A673 (cell line): ENCODE measurements at places on chromosomes 2 and 18. TPM values are rescaled to one million over a fixed set of nuclear protein-coding genes. Genes with fewer than 3 reads are reported as not detected.

GRCh38 chr18:2847317-2848246 lies 776 bp downstream of the EMILIN2 start:
- H3K27ac ChIP-seq: no peak overlapping the region
- H3K27me3 ChIP-seq: peaks cover 12% of the 10 kb centered on the region
- no peaks in the 10 kb centered on the region for H3K4me1 ChIP-seq
- DNase-seq: peak; percentile 52
- no peaks in the 10 kb centered on the region for H3K36me3 ChIP-seq

GRCh38 chr18:1760901-1761300 lies 810.4 kb downstream of the METTL4 start:
- H3K36me3 ChIP-seq: no peaks in the 10 kb centered on the region
- H3K4me3 ChIP-seq: no peak overlapping the region
- no peaks in the 10 kb centered on the region for H3K27me3 ChIP-seq
- no peaks in the 10 kb centered on the region for H3K4me1 ChIP-seq
- no peak for DNase-seq

- no peak for DNase-seq
- no peak overlapping the region for H3K4me3 ChIP-seq
- no peak overlapping the region for H3K27ac ChIP-seq
- peaks cover 36% of the 10 kb centered on the region for H3K4me1 ChIP-seq
- H3K36me3 ChIP-seq: no peaks in the 10 kb centered on the region
Measured at GRCh38 chr18:57837917-57838548, 34.9 kb upstream of the ATP8B1 start.

- no peaks in the 10 kb centered on the region for H3K36me3 ChIP-seq
- no peaks in the 10 kb centered on the region for H3K4me1 ChIP-seq
- H3K4me3 ChIP-seq: no peak overlapping the region
- no peak overlapping the region for H3K27ac ChIP-seq
Measured at GRCh38 chr2:129957891-129958290, 21.6 kb upstream of the RAB6C start.

DNA sequence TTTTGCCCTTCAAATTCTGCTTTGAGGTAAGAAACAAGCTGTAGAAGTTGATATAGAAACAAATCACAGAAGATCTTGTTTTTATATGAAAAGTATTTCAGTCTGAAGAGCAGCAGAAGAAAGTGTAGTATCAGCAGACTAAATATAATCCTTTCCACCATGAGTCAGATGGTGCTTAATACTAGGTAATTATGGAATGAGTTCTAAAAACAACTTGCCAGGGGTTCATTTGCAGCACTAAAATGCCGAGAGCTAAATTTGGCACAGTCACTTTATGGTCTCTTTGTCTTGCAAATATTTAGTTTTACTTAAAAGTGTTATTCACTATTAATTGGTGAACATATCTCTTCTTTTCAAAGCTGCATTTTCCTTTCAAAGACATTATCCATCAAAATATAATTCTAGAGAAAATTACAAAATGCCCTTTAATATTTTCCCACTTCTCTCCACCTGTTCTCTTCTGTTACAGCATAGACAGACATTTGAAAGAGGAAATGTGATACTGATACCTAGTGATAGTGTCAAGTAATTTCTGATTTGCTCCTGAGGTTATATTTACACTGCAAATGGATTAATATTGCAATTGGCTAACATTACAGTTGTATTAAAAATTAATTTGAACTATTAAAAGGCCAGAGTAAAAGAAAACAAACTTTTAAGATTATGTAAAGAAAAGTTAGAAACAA lies 5.3 kb downstream of the MYL1 start:
- H3K4me1 ChIP-seq: no peaks in the 10 kb centered on the region
- H3K27ac ChIP-seq: no peak overlapping the region
- H3K4me3 ChIP-seq: no peak overlapping the region
- H3K36me3 ChIP-seq: no peaks in the 10 kb centered on the region
- no peak for DNase-seq

DNA sequence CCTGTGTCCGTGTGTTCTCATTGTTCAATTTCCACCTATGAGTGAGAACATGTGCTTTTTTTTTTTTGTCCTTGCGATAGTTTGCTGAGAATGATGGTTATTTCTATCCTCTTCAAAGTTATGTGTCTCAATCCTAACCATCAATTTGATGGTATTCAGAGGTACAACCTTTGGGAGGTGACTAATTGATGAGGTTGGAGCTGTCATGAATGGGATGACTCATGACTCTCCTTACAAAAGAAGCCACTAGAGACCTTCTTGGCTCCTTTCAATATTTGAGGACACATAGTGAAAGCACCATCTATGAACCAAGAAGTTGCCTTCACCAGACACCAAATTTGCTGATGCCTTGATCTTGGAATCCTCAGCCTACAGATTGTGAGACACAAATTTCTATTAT lies 677.1 kb upstream of the DDX18 start:
- no peaks in the 10 kb centered on the region for H3K4me1 ChIP-seq
- DNase-seq: no peak
- no peaks in the 10 kb centered on the region for H3K36me3 ChIP-seq
- no peaks in the 10 kb centered on the region for H3K27me3 ChIP-seq

DNA sequence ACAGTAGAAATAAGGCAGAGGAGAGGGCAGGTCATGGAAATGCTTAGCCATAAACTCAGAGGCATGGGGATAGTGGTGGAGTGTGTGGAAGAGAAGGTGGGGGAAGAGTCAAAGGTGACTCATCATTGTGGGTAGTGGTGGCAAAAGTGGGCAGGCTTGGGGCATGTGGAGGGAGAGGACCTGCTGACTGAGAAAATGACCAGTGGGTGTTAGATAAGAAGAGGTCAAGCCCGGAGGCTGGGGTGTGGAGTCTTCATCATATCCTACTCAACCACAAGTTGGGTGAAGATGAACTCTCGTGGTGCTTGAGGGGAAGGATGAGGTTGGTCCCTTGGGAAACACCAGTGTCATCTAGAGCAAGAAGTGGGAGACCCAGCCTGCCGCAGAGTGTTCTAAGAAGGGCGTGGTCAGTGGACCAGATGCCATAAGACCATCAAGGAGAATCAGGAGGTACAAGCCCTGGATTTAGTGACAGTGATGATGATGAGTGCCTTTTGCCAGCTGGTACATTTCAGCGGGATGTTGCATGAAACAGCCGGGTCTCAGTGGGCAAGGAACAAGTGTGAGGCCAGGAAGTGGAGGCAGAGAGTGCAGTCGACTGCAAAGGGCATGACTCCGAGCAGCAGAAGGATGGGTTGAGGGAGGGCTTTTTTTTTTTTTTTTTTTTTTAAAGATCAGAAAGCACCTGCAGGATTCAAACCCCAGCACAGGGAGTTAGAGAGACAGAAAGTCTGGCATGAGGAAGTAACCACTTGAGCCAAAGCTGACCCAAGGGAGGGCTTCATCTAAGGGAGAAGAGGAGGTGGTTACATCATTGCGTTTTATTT lies 122.6 kb upstream of the SPRED2 start:
- no peak overlapping the region for H3K27ac ChIP-seq
- DNase-seq: no peak
- no peaks in the 10 kb centered on the region for H3K36me3 ChIP-seq

DNA sequence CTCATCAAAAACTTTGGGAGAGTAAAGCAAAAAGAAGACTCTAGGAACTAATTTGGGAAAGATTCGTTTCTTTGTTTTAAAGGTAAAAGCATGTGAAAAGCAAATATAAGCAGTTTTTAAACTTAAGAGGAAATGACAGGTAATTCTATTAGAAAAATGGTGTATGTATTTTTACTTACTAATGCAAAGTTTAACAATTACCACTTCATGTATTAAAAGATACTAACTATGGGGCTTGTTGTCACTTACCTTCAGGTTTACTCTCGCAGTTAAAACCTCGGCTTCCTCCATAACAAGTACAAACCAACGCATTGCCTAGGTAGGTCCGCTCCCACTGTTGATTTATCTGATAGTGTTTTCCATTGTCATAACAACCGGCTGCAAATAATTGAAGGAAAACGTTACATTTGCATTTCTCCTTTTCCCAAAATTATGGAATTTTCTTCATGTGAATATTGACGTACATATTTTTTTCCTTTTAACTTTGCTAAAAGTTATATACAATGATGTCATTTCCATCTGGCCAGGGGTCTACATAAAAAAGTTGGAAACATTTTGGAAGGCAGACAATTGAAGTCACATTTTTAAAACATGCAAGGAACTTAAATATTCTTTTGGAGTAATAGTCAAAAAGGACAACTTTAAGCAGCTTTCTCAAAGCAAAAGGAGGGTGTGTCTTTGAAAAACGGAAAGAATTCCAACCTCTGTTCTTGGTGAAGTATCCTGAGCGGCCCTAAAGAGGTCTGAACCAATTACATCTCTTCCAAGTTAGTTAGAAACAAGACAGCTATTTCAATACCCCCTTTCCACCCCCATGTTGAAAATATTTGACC lies 1.2 kb downstream of the FN1 start:
- no peak for DNase-seq
- H3K27me3 ChIP-seq: no peaks in the 10 kb centered on the region
- H3K27ac ChIP-seq: peak overlapping the region; percentile 89
- peaks cover 32% of the 10 kb centered on the region for H3K4me1 ChIP-seq

- no peaks in the 10 kb centered on the region for H3K27me3 ChIP-seq
- peaks cover 14% of the 10 kb centered on the region for H3K4me1 ChIP-seq
- DNase-seq: no peak
- no peaks in the 10 kb centered on the region for H3K36me3 ChIP-seq
- no peak overlapping the region for H3K27ac ChIP-seq
- no peak overlapping the region for H3K4me3 ChIP-seq
Measured at GRCh38 chr2:95337829-95338228, 40.7 kb downstream of the KCNIP3 start.

- no peak overlapping the region for H3K27ac ChIP-seq
- no peaks in the 10 kb centered on the region for H3K4me1 ChIP-seq
- H3K4me3 ChIP-seq: no peak overlapping the region
- DNase-seq: no peak
- H3K36me3 ChIP-seq: no peaks in the 10 kb centered on the region
Measured at GRCh38 chr2:121868652-121869051, 113.2 kb downstream of the TSN start.

DNA sequence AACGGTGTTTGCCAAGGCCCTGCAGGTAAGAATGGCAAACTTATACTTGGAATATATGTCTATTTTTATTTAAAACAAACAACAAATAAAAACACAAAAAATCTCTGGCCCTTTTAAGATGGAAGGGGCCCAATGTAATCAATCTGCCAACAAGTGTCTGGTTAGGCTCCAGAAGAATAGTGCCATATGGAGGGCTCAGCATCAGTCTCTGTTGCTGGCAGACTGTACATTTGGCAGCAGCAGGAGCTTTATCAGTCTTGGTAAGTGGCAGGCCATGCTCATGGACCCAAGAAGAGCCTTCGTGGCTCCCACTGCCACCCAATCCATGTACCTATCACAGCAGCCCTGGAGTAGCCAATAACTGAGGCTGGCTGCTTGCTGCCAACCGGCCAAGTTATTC lies 101.1 kb downstream of the GALNT3 start:
- H3K4me1 ChIP-seq: peaks cover 22% of the 10 kb centered on the region
- H3K36me3 ChIP-seq: no peaks in the 10 kb centered on the region
- no peaks in the 10 kb centered on the region for H3K27me3 ChIP-seq
- no peak for DNase-seq
- H3K4me3 ChIP-seq: no peak overlapping the region

DNA sequence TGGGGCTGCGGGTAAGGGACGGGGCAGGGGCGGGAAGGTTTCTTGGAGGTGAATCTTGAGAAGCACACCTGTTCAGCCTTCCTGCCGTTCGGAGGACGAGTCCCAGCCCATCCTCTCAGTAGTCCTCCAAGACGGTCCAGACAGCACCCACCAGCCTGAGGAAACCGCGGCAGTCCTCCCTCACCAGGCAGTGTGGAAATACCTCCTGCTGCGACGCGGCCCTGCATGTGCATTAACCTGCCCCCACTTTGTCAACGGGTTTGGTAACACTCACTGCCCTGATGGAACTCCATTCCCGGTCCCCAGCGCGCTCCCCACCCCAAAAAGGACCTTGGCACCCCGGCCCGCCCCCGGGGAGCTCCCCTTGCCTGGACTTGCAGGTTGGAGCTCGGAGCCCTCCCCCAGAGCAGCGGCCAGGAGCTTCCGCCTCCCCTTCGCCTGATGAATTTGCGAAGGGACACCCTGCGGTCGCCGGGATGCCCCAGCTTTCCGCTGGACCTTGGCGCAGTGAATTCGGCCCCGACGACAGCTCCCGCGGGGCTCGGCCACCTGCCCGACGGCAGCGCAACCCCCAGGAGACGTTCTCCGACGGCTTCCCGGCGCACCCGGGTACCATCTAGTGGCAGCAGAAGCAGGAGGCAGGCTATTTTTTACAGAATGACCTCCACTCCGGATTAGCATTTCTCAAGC lies 31.5 kb downstream of the ACVR1C start:
- peak; percentile 33 for DNase-seq
- peaks cover 43% of the 10 kb centered on the region for H3K27me3 ChIP-seq
- H3K27ac ChIP-seq: no peak overlapping the region
- H3K4me1 ChIP-seq: no peaks in the 10 kb centered on the region
- no peak overlapping the region for H3K4me3 ChIP-seq

GRCh38 chr2:234559609-234560008 lies 62.7 kb upstream of the ARL4C start:
- H3K27me3 ChIP-seq: no peaks in the 10 kb centered on the region
- H3K4me3 ChIP-seq: no peak overlapping the region
- DNase-seq: no peak

- H3K27ac ChIP-seq: no peak overlapping the region
- H3K4me3 ChIP-seq: no peak overlapping the region
- no peaks in the 10 kb centered on the region for H3K27me3 ChIP-seq
- DNase-seq: no peak
- H3K4me1 ChIP-seq: no peaks in the 10 kb centered on the region
- H3K36me3 ChIP-seq: no peaks in the 10 kb centered on the region
Measured at GRCh38 chr2:231951452-231952035, 10.0 kb upstream of the DIS3L2 start.

- H3K36me3 ChIP-seq: no peaks in the 10 kb centered on the region
- no peaks in the 10 kb centered on the region for H3K4me1 ChIP-seq
- DNase-seq: no peak
- no peak overlapping the region for H3K4me3 ChIP-seq
- peaks cover 30% of the 10 kb centered on the region for H3K27me3 ChIP-seq
Measured at GRCh38 chr2:130762910-130763385, 7.6 kb downstream of the AMER3 start.

SRD5A2 gene
- not detected in 2 replicates for total RNA-seq

PLCD4 gene
- 0.24 and 0.39 TPM in 2 replicates for total RNA-seq

MEP1B gene
- 0.26 TPM in 1 of 2 replicates, not detected in the other for total RNA-seq

CTAGE1 gene
- total RNA-seq: not detected in 2 replicates

TMEM198 gene
- 4.6 and 7.6 TPM in 2 replicates for total RNA-seq

C2orf78 gene
- not detected in 2 replicates for total RNA-seq

ATRAID gene
- total RNA-seq: 106 and 107 TPM in 2 replicates

CSRNP3 gene
- total RNA-seq: 39.5 and 47.7 TPM in 2 replicates

CPS1 gene
- 0.62 and 1.5 TPM in 2 replicates for total RNA-seq

SLC39A10 gene
- total RNA-seq: 42.3 and 58.2 TPM in 2 replicates
